ENCODE measurements at places on chromosomes 3 and 15.

- no peak for DNase-seq
Measured at GRCh38 chr3:52080830-52081719, 24.7 kb upstream of the DUSP7 start.

GRCh38 chr3:25749031-25749581 is 34.1 kb downstream of the NGLY1 start:
- no peak for DNase-seq

GRCh38 chr3:171088496-171088895 is 62.0 kb upstream of the SLC2A2 start:
- no peak for DNase-seq

DNA sequence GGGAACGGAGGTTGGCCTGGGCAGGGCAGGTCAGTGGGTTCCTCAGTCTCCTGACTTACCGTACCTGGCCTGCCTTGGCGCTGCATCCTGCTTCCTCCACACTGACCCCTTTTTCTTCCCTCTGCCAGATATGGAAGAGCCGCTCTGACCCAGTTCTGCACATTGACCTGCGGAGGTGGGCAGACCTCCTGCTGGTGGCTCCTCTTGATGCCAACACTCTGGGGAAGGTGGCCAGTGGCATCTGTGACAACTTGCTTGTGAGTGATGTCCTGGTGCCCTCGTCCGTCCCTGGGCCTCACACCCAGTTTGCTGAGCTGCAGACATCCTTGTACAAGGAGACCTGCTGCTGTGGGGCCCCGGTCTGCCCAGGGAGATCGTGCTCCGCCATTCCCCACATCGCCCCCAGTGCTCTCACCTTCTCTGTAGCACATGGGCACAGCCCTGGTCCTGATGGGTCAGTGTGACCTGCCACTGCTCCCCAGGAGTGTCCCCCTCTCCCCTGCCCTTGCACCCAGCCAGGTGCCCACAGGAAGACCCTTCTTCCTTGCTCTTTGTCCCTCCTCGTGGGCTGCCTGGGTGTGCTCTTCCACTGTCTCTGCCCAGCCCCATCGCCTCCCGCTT is 21.0 kb downstream of the PPCDC start:
- no peak for DNase-seq

DNA sequence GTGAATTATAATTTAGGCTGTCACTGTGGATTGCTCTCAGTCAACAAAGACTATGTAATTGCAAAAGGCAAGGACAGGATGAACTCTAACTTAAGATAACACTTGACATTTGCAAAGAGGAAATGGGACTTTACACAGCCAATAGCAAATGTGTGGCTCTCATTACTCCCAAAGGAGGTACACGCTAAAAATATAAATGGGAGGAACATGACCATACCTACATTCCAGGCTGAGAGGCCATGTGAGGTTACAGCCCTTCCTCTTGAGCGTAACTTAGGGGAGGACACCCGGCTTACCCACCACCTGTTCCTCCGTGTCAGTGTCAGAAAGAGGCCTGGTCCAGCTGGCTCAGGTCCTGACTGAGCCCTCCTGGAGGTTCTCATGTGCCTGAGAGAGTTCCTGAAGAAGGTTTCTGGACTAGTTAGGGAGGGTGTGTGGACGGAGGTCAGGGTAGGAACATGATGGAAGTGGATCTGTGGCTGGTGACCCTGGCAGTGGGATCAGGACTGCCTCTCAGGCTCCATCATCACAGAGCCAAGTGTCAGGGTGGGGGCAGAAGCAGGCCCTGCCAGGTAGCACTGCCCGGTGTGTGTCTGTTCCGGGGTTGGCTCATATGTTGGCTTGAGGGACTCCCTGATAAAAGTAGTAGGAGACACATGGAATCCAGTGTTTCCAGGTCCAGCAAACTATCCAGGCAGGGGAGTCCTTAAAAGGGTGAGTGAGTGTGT is 7.9 kb downstream of the POPDC2 start:
- no peak for DNase-seq

DNA sequence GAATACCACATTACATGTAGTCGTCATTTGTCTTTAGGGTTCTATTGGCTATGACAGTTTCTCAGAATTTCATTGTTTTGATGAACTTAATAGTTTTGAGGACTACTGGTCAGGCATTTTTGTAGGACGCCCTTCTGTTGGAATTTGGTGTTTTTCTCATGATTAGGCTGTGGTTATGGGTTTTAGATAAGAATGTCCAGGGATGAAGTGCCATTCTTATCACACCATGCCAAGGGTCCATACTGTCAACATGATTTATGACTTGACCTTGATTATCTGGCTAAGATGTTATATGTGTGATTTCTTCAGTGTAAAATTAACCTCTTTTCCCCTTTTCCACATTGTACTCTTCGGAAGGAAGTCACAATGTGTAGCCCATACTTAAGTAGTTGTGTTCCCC is 135.3 kb downstream of the DIPK2A start:
- no peak for DNase-seq

- no peak for DNase-seq
Measured at GRCh38 chr15:90686435-90687218, 30.5 kb upstream of the BLM start.

DNA sequence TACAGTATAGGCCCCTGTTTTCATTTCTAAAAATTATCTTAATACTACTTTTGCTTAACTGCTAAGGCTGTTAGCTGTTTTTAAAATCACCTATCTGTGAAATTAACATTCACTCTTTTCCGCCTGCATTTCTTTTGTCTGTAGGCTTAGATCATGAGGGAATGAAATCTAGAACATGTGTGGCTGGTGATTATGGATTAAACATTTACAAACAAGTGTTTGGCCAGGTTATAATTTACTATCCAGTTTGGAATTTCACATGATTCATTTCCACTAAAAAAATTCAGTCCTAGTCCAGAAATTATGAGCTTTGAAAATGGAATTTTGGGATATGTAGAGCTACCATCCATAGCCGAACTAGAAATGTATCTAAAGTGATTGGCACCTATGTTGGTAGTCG is 39.1 kb downstream of the GOLM2 start:
- no peak for DNase-seq

DNA sequence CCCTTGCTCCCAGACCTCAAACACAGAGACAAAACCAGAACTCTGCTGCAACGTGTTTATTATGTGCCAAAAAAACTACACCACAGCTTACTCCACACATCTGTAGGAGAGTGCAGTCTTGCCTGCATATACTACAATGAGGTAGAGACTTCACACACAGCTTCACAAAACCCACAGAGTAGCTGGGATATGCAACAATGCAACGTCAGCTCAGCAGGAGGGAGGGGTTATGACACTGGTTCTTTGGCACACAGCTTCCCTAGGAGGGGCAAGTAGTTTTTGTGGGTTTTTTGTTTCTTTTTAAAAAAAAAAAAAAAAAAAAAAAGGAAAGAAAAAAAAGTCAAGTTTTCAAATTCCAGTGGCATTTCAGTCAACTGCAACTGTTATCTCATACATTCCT is 2.9 kb upstream of the RPS17 start:
- DNase-seq: no peak
